ENCODE measurements at places on chromosomes 5 and 9.

DNA sequence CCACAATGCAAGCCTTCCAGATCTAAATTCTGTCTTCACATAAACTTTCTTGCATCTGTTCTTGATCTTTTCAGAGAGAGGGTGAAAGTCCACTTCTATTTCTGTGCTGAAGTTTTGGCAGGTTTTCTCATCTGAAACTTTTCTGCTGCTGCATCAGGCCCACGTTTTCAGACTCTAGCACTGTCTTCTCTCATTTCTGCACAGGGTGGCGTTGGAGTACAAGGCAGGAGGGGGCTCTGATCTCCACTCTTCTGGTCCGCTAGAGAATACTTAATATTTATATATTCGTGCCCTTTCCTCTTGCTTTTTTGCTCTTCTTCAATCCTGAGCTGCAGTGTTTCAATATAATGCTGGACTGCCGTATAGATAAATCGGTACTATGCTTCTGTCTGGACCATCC lies 204.0 kb upstream of the PRDM9 start:
- DNase-seq: no peak

DNA sequence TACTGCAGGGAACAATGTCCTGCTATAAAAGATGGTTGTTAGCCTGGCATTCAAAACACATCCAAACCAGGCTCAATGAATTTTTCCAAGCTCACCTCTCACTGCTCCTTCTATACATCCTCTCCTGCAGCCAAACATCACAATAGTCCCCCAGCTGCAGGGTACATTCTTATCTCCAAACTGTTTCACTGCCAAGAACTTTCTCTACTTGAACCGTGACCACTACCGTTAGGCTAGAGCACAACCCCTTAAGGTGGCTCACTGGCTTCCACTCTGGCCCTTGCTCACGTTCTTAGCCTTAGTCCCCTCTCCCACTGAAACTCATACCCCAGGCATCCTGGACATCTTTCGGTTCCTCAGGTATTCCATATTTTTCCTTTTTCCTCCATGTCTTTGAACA lies 29.0 kb upstream of the ANXA6 start:
- no peak for DNase-seq

GRCh38 chr5:55303238-55303690 lies 4.2 kb downstream of the DHX29 start:
- DNase-seq: no peak

DNA sequence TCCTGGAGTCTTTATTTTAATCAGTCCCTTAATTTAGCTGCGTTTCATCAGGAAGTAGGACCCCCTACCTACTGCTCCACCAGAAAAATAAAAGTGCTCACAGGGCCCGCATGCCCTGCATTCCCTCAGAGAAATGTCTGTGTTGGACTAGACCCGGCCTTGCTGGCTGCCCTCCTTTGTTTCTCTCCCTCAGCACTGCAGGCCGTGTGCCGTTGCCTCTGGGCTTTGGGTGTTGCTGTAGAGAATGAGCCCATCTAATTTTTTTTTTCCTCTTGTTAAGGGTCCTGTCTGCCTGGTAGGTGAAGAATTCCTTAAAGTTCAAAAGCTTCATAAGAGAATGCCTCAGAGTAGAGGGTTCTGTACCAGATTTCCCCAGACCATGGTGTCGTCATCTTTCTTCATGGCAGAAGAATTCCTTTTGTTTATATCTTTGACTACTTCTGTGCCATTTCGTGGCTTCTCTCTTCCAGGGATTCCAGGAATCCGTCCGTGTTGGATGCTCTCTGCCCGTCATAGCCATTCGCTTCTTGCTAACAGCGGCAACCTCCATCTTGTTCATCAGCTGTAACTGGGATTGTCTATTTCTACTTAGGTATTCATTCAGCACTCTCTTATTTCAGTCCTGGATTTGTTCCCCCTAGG lies 49.8 kb upstream of the ANGPTL2 start:
- DNase-seq: no peak

GRCh38 chr5:173778152-173778782 lies 109.9 kb upstream of the CPEB4 start:
- no peak for DNase-seq

DNA sequence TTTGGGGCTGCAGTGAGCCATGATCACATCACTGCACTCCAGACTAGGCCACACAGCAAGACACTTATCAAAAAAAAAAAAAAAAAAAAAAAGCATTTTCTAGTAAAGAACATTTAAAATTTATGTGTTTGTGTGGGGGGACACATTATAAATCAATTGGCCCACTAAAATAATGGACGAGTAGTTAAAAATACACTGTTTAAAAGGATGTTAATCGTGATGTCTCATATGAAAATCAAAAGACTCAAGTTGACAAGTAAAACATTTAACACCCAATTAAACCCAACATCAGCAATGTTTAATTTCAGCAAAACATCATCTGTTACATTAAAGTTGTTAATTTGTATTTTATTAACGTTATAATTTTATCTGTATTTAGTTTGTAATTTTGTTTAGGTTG lies 152.3 kb downstream of the MAPKAP1 start:
- no peak for DNase-seq

- DNase-seq: no peak
Observed at GRCh38 chr9:38309324-38310195, 82.9 kb upstream of the ALDH1B1 start.

DNA sequence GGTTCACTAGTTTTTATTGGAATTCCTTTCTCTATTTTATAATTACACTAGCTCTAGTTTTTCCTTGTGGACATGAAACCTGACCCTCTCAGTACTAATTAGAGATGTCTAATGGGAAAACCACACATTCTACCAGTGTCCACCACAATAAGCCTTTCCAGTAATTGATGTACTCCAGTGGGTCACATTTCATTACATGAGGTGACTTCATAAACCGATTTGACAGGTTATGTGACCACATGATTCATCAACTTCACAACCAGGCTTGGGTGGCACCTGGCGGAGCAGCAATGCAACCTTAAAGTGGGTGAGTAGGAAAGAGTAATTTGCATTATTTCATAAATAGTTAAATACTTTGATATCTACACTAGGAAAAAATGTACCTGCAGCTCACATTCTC lies 284.2 kb upstream of the ADAMTS16 start:
- no peak for DNase-seq

DNA sequence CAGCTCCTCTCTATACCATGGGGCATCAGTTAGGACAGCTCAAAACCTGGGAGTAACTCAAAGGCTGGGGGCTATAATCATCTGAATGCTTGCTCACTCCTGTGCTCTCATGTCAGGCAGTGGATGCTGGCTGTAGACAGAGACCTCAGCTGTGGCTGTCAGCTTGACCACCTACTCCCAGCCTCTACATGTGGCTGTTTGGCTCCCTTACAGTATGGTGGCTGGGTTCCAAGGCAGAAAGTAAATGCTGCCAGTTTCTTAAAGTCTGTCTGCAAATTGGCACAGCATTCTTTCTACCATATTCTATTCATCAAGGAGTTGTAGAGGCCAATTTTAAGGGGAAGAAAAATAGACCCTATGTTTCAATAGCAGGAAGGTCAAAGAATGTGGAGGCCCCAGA lies 66.9 kb downstream of the TMC1 start:
- DNase-seq: peak; percentile 26

- no peak for DNase-seq
Observed at GRCh38 chr5:81633891-81634290, 117.0 kb downstream of the SSBP2 start.

GRCh38 chr5:1799110-1799601 lies 481 bp downstream of the MRPL36 start:
- no peak for DNase-seq

- no peak for DNase-seq
Observed at GRCh38 chr9:108776920-108777639, 78.7 kb downstream of the ACTL7B start.

- no peak for DNase-seq
Observed at GRCh38 chr9:72346333-72346732, 18.7 kb downstream of the ZFAND5 start.

DNA sequence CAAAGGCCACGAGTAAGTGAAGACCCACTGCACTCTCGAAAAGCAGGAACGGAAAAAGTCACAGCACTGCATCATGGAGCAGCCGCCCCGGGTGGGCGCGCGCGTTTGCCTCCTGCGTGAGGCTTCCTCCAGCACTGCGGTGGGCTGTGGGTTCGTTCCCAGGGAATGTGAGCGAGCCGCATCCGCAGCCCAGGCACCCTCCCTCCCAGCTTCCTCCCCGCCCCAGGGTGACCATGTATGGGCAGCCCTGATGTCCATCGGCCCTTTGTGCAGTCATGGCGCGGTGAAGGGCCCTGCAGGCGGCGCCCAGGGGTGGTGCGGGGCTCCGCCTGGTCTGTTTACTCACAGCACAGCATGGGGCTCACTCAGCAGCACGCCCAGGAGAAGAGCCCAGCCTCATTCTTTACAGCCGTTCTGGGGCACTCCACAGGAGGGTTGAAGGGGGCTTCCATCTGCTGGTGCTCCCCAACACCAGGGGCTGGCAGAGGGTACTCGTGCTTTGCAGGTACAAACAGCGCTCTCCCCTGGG lies 32.7 kb downstream of the KCNT1 start:
- DNase-seq: no peak

GRCh38 chr9:71816916-71817451 lies 48.7 kb upstream of the CEMIP2 start:
- DNase-seq: no peak

DNA sequence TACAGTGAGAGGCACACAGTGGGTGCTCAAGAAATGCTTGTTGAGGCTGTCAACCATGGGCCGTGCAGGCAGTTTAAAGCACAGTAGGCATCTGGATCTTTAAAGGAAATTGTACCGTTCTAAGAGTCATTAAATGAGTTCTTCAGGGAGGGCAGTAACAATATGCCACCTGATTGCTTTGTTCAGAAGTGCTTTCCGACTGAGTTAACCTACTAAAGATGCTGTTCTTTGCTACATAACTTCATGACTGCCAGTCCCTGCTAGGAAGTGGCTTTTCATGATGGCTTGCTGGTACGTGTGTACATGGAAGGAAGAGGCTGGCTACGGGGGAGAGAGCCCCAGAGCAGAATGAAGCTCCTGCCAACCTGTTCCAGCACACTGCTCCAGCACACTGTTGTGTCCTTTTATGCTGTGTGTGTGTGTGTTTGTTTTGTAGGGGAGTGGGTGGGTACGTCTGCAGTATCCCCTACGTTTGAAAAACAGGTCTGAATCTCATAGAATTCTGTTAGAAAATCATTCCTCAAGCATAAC lies 41.9 kb upstream of the PPP2R2B start:
- no peak for DNase-seq

DNA sequence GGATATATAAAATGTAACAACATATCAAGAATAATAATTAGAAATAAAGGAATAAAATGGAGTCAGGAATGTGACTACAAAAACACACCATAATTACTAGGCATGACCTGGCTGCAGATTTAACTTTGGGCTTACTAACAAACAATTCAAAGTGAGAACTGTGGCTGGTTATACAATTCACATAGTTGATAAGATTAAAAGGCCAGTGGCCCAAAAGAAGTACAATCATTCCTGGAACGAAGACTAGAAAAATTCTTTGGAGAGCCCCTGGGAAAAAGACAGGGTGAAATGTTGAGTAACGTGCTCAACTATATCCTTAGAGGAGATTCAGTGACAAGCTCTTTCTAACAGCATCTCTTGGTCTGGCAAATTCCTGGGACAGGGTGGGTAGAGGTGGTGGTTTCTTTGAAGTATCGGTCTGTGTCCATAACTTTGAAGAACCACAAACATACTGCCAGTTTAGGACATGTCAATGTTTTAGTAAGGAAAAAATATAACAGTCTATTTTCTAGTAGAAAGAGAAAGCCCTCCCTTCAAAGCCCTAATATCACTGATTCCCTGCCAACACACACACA lies 75.0 kb upstream of the IL6ST start:
- no peak for DNase-seq

GRCh38 chr5:142186857-142187594 lies 78.4 kb downstream of the NDFIP1 start:
- DNase-seq: no peak

- no peak for DNase-seq
Observed at GRCh38 chr5:141420855-141421488, at the start of gene PCDHGA11. Gene PCDHGA11, plus strand, starts transcription at chr5:141421051. Its CDS starts 177 bp downstream, at chr5:141421228.

DNA sequence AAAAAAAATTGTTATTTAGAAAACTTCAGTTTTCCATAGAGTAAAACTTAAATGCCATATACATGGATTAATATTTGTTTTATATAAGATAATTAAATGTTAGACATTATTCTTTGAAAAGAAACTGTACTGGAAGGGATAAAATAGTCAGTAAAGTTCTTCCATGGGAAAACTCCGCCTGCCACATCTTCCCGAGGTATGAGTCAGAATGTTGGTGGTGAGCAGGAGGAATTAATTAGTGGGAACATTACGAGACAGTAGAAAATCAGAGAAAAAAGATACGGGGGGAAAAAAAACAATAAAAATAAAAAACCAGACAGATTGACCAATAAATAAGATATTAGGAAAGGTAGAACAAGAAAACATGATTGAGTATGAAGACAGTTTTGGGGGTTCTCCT lies 930.3 kb upstream of the C9orf72 start:
- no peak for DNase-seq

GRCh38 chr9:93287189-93287552 lies 103.2 kb downstream of the WNK2 start:
- no peak for DNase-seq

- DNase-seq: no peak
Observed at GRCh38 chr5:169703813-169704212, 66.7 kb downstream of the DOCK2 start.

DNA sequence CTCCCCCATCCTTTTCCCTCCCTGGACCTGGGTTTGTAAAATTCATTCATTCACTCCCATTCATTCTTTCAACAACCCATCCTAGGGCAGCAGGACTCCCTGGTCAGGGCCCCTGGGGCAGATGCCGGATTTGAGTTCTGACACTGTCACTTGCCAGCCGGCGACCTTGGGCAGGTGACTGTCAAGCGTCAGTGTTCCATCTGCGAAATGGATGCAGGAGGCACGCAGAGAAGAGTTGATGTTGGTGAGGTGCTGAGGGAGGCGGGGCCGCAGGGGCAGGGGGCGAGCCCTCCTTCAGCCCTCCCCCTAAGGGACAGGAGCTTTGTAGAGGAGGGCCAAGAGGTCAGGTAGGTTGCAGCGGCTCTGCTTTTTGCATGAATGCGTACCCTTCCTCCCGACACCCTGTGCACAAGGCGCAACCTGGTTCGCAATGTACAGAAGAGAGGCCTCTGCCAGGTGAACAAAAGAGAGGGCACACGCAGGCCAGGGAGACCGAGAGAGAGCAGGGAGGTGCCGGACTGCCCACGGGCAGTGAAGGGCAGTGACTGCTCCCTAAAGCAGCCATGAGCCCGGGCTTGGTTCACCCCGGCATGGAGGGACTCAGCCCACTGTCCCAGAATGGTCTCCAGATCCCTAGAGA lies 128.1 kb downstream of the BARX1 start:
- no peak for DNase-seq

DNA sequence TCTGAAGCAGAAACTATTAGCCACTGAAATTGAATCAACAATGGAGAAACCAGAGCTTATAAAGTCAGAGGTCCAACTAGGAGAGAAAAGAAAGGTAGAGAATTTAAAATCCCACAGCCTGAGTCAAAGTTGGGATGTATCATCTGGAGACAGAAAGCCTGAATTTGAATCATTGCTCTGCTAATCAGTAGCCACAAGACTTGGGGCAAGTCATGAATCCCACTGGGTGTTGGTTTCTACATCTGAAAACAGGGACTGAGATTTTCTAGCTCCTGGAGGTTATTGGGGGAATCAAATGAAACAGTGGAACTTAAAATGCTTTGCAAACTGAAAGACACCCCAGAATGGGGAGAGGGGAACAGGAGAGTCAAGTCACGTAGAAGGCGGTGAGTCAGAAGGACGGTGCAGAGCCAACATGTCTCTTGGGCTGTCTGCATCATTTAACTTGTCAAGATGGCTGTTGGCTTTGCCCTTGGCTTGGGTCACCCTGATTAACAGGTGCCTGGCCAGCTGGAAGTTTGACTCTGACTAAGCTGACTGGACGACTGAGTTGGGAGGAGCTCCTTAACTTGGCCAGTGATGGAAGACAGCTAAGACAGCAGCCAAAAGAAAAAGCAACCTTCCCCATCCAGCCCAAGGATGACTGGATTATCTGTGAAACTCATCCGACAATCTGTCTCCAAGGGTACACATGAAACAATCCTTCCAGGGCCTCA lies 60.6 kb upstream of the ADRA1B start:
- DNase-seq: no peak
